Esophagus squamous epithelium (tissue), 5 donors: ENCODE measurements at places on chromosomes 7 and 10.

DNA sequence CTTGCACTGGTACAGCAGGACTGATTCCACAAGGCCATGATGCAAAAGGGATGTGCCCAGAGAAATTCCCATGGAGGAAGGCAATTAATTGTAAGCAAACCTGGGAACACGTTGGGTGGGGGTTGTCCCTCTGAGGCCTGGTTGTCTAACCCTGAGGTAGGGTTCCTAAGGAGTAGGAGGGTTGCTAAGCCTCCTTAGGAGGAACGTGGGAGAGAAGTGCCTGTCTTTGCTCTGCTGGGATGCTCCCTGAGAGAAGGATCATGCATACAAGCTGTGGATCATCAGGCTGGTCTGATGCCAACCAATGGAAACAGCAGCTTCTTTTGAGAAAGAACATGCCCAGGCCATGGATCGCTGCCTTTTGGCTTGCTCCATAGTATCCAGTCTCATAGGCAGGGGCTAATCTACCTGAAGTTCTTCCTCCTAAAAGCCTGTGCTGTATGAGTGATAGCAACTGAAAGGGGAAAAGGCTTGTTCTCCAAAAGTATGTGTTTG, 203.7 kb upstream of the NPVF start:
- DNase-seq, result no peak

- no peak for DNase-seq
Measured at GRCh38 chr10:123607386-123607785, 58.8 kb upstream of the GPR26 start.

DNA sequence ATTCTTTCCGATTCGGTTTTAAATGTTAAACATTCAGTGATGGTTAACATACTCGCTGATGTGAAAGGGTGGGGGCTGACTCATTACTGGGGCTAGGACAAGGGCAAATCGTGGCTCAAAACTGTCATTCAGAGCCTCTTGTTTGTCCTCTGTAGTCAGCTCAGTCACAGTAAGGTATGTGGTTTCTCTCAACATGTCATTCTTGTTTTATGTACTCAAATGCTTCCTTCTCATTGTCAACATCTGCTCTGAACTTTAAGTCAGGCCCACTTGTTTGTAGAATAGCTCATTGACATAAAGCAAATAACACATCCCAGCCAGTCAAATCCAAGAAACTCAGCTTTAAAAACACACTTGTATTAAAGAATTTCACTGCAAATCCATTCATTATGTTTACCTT, 7.3 kb downstream of the SLC16A9 start:
- no peak for DNase-seq

- no peak for DNase-seq
Measured at GRCh38 chr7:75626954-75627353, 111.8 kb downstream of the HIP1 start.

DNA sequence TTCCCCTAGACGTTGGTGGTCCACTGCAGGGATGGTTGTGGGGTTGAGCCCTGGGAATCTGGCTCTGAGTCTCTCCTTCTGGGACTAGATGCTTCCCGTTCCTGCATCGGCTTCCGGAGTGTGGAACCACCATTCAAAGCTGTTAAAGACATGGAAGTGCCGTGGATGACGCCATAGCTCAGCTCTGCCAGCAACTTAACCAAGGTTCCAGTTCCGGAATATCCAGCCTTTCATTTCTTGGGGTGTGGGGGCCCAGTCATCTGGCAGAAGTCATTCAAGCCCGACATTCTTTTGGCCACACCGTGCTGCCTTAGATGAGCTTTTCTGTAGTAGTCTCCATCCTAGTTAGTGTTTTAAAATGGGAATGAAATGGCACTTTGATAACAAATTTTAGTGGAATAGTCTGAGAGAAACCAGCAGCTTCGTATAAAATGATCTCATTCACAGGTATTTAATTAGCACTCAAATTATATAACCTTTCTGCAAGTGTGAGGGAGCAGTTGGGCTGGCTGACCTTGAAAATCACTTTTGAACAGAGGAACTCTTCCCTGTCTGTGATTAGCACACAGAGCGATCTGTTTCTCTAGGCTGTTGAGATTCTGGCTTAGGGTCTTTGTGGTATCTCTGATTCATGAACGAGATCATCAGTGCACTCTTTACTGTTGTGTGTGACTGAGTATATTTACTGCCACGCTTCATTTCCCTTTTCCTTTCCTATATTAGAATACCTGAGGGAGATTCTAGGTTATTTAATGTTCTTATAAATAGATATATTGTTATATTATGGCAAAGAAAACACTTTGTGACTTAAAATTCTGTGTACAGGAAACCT, 19.9 kb downstream of the LMTK2 start:
- no peak for DNase-seq
